Uterus (tissue), 4 donors: ENCODE measurements at places on chromosomes 11 and 22.

DNA sequence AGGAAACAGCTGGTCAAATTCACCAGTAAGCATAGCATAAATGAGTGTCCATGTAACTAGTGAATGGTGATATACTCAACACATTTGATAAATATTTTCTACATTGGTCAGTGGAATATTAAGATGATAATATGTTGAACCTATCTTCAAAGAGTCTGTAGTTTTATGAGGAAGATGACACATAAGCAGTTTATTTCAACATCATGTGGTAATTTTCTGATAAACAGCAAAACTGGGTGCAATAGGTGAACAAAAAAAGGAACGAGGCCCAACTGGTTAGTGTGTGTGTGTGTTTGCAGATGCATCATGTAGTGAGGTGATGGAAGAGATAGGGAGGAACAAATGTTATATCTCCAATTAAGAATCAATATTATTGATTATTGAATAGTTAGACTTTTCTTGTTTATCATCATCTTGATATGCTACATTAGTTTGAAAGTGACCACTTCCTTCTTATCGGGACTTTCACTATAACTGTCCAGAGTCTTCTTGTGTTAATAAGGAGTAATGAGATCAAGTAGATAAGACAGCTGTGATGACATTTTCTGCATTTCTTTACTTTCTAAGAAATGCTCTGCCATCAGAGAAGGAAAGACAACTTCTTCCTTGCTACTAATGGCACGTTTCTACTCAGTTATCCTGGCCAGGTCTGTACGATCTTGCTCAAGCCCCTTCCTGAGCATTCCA, 270.7 kb downstream of the ETS1 start:
- H3K27ac ChIP-seq: no peak overlapping the region
- DNase-seq: no peak
- H3K4me1 ChIP-seq: no peaks in the 10 kb centered on the region
- no peaks in the 10 kb centered on the region for H3K36me3 ChIP-seq
- no peak overlapping the region for H3K4me3 ChIP-seq
- H3K27me3 ChIP-seq: no peaks in the 10 kb centered on the region

GRCh38 chr22:37080438-37080837, 28.9 kb downstream of the KCTD17 start:
- no peaks in the 10 kb centered on the region for H3K4me1 ChIP-seq
- no peak overlapping the region for H3K27ac ChIP-seq
- no peaks in the 10 kb centered on the region for H3K27me3 ChIP-seq

DNA sequence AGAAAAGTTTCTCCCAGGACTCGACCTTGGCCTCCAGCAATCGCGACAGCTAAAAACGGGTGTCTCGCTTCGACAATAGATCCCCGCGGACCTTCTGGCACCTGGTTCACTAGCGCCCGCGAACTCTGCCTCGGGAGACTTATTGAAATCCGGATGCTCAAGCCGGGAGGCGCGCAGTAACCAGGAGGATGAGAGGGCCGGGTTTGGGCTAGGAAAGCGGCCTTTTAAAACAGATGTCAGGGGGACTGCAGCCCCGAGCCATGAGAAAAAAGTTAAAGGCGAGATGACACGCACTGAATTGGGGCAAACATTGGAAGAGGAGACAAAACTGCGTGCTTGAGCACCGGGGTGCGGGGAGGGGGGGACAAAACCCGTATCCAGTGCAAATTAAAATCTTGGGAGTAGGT, 637 bp upstream of the ZBTB16 start:
- no peaks in the 10 kb centered on the region for H3K27me3 ChIP-seq
- H3K36me3 ChIP-seq: no peaks in the 10 kb centered on the region
- no peak for DNase-seq
- peak overlapping the region; percentile 99 for H3K27ac ChIP-seq
- peak overlapping the region; percentile 98 for H3K4me3 ChIP-seq

DNA sequence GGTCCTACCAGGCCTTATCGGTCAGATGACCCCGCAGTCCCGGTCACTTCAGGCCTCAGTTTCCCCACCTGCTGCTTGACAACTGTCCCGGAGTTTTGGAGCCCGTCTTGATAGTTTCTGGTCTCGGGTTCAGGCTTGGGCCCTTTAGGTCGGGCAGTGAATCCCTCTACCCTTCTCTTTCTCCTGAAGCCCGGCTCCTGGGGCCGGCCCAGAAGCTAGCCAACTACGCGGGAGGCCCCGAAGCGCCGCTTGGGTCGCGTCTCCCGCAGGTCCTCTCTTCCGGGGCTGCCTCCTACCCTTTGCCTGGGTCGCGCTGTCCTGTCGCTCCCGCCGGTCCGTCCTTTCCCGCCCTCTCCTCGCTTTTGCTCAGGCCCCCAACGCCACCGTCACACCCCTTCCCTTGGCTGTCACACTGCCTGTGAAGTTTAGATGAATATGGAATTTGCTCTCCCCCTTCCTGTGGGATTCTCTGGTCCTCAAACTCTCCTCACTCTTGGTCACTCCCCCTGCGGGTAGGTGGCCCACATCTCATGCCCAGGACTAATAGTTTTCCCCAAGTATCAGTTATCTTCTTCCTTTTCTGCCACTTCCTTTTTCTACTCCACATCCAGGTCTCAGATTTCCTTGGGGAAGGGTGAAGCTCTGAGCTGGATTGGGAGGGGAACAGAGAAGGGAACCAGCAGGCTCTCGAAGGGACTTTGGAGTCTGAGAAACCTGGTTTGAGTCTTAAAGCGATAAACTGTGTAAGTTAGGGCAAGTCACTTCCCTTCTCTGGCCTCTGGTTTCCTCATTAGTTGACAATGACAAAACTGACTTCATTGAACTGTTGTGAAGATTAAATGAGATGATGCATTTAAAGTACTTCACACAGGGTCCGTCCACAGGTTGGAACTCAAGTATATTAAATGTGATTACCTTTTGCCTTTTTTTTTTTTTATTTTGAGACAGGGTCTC, 790 bp downstream of the RAB1B start:
- no peaks in the 10 kb centered on the region for H3K36me3 ChIP-seq
- no peaks in the 10 kb centered on the region for H3K27me3 ChIP-seq
- no peak for DNase-seq

GRCh38 chr11:13596611-13597326, 71.7 kb upstream of the FAR1 start:
- DNase-seq: no peak
- H3K4me3 ChIP-seq: no peak overlapping the region
- H3K27ac ChIP-seq: no peak overlapping the region
- no peaks in the 10 kb centered on the region for H3K27me3 ChIP-seq
- H3K36me3 ChIP-seq: no peaks in the 10 kb centered on the region
- no peaks in the 10 kb centered on the region for H3K4me1 ChIP-seq

DNA sequence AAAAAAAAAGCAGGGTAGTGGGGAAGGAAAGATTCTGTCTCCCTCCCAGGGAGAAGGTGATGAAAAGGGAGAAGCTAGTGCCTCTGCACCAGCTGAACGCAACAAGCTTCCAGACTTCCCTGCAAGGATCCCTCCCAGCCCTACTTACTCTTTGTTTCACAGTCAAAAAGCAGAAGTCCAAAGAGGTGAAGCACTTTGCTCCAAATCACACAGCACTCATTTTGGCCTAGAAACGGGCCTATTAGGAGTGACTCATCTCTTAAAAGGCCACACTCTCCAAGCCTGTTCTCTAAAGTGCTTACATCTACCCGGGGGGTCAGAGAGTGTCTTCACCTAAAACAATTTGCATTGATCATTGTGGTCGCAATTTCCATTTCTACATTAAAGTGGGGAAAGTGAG, 17.7 kb upstream of the GRK3 start:
- H3K27ac ChIP-seq: no peak overlapping the region
- no peaks in the 10 kb centered on the region for H3K36me3 ChIP-seq
- no peaks in the 10 kb centered on the region for H3K27me3 ChIP-seq
- DNase-seq: no peak

DNA sequence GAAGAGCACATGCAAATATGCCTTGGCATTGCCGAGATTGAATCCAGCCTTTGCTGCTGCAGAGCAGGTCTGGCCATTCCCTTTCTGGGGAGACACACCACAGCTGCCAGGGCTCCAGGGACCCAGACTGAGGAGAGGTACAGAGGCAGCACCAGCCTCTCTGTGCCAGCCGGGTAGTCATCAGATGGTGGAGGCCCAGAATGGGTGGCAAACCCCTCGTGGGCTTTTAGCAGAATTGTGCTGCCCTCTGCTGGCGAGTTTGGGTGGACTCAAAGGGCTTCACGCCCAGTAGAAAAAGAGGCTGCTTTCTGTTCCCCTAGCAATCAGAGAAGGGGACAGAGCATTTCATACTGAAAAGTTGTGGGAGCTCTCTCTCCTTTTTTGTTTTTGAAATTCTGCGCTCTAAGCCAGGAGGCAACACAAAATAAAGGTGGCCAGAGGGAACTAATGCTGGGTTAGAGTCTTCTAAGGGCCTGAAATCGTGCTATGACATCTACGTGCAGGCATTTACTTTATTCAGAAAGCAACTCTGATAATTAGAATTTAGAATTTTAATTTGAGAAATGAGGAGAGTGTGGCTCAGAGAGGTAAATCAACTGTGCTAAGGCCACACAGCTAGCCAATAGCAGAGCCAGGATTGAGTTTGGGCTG, 158.8 kb upstream of the NAV2 start:
- H3K27me3 ChIP-seq: no peaks in the 10 kb centered on the region
- no peak overlapping the region for H3K27ac ChIP-seq
- no peaks in the 10 kb centered on the region for H3K4me1 ChIP-seq
- no peaks in the 10 kb centered on the region for H3K36me3 ChIP-seq
- peak; percentile 67 for DNase-seq

DNA sequence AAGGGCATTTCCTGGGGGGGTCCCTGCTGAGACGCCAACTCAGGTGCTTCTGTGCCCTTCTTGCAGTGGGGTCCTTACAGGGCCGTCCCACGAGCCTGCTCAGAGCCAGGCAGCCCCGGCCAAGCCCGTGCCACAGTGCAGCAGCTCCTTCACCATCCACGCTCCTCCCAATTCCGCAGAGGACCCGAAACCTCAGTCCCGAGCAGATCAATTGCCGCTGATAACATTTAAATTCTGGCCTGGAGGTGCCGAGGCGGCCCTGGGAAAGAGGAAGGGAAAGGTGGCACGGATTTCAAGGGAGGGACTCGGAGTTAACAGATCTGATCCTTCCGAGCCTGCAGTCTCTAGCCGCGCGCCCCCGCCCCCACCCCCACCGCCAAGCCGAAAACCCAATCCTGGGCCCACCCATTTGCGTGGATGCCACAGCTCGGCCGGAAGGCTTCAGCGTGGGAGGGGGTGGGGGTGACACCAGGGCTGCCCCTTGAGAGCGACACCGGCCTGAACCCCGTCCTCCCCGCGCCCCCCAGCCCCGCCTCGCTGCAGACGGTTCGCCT, 32.3 kb upstream of the JAM3 start:
- no peaks in the 10 kb centered on the region for H3K36me3 ChIP-seq
- no peak for DNase-seq
- H3K4me3 ChIP-seq: peak overlapping the region; percentile 49
- no peaks in the 10 kb centered on the region for H3K27me3 ChIP-seq
- peak overlapping the region; percentile 93 for H3K27ac ChIP-seq

- no peak overlapping the region for H3K27ac ChIP-seq
- no peak for DNase-seq
- H3K36me3 ChIP-seq: no peaks in the 10 kb centered on the region
- peaks cover 27% of the 10 kb centered on the region for H3K27me3 ChIP-seq
- no peak overlapping the region for H3K4me3 ChIP-seq
These were observed 10.0 kb downstream of the TBX1 start for GRCh38 chr22:19770349-19771220.

DNA sequence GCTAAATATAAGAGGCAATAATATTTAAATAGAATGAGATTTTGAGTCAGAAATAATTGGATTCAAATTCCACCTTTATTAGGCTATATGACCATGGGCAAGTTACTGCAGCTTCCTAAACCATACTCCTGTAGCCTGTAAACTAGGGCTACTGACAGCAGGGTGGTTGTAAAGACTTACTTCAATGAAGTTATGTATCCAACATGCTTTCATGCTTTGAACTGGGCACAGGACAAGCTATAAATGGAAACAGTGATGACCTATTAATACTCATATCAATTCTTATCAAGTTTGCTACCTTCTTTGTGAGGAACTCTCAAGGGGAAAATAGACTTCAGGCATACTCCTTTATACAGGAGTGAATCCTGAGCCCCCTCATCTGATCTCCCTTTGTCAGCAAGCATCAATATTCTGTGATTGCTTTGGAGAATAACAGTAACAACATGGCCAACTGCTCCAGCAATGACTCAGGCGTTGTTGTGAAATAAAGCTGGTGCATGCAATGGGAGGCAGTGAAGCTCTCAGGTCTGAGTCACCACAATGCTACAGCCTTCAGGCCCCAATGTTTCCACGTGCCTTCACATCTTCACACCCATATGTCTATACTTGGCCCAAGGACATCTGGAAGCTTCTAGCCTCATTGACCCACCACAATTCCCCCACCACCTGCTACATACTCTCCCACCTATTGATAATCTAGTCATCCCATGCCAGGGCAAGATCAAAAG, 102.5 kb downstream of the KCNA4 start:
- H3K36me3 ChIP-seq: no peaks in the 10 kb centered on the region
- no peak for DNase-seq
- H3K4me1 ChIP-seq: no peaks in the 10 kb centered on the region
- no peak overlapping the region for H3K4me3 ChIP-seq
- H3K27me3 ChIP-seq: no peaks in the 10 kb centered on the region

DNA sequence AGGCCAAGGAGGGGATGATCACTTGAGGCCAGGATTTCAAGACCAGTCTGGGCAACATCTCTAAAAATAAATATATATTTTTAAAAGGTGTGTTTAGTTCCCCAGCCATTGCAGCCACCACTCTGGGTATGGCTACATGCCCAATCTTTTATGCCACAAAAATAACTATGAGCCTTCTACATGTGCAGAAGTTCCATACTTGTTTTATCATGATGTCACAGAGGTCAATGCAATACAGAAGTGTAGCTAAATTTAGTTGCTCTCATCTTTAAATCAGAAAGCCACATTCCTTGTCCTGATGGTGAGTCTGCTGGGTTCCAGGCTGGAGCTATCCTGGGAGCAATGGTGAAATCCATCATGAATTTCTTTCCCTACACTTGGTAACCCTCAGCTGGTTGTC, 436.3 kb downstream of the DYNC2H1 start:
- no peaks in the 10 kb centered on the region for H3K4me1 ChIP-seq
- no peak overlapping the region for H3K27ac ChIP-seq
- no peaks in the 10 kb centered on the region for H3K27me3 ChIP-seq
- no peaks in the 10 kb centered on the region for H3K36me3 ChIP-seq
- H3K4me3 ChIP-seq: no peak overlapping the region

GRCh38 chr11:64570341-64570740, 20.7 kb upstream of the SLC22A12 start:
- H3K27ac ChIP-seq: no peak overlapping the region
- H3K4me1 ChIP-seq: no peaks in the 10 kb centered on the region
- H3K27me3 ChIP-seq: no peaks in the 10 kb centered on the region
- H3K36me3 ChIP-seq: no peaks in the 10 kb centered on the region
- DNase-seq: no peak

DNA sequence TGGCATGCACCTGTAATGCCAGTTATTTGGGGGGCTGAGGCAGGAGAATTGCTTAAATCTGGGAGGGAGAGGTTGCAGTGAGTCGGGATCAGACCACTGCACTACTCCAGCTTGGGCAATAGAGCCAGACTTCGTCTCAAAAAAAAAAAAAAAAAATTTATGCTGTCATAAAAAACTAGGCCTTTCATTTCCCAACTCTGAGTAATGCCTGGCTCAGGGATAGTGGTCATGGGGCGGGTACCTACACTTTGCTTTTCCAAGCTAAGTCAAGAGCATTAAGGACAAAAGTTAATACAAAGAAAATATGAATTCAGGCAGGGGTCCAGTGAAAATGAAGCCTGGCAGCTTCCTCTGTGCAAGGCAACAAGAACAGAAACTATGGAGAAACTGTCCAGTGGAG, 16.3 kb downstream of the CPSF7 start:
- H3K36me3 ChIP-seq: no peaks in the 10 kb centered on the region
- no peaks in the 10 kb centered on the region for H3K27me3 ChIP-seq
- H3K27ac ChIP-seq: no peak overlapping the region
- no peak overlapping the region for H3K4me3 ChIP-seq
- no peak for DNase-seq
